Spleen (tissue), 13 donors: ENCODE measurements at places on chromosomes 3 and 15.

GRCh38 chr3:113218681-113219045 is 7.3 kb downstream of the BOC start:
- no peak for DNase-seq

- no peak for DNase-seq
Observed at GRCh38 chr15:81380203-81380602, 6.2 kb upstream of the TMC3 start.

DNA sequence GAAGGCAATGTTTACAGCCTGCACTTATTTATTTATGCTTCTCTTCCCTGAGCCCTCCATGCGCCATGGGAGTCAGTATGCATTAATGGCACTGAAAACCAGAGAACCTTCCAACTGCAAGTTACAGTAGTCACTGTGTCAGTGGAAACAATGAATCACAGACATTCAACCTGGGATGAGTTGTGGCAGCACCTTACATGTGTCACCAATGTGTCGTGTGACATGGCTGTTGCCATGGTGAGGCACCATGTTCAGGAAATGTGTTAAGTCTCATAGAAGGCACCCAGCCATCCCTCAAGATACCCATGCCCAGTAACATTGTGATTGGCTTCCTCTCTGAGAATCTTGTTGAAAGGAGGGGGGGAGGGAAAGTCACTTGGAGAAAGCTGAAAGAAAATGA is 105.0 kb downstream of the FOXP1 start:
- DNase-seq, result no peak

- DNase-seq, result no peak
Observed at GRCh38 chr15:50140983-50141382, 21.9 kb upstream of the ATP8B4 start.

GRCh38 chr15:38349251-38349650 is 96.6 kb downstream of the SPRED1 start:
- no peak for DNase-seq

DNA sequence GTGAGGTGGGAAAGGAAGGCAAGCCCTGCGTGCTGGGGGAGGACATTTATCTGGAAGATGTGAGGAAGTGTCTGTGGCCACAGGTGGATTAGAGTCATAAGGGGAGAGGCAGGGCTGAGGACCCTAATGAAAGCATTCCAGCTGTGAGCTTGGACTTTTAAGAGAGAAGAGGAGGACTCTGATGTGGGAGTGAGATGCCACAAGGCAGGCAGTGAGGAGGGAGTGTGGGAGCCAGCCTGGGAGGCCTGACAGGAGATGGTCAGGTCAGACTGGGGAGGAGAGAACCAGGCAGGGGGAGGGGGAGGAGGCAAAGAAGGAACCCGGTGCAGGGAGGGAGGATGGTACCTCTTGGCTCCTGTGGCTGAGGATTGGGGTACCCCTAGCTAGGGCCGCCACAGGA is 21.0 kb downstream of the MAPKAPK3 start:
- DNase-seq, result no peak

- DNase-seq, result no peak
Observed at GRCh38 chr3:9118222-9118621, 131.2 kb downstream of the SRGAP3 start.

- no peak for DNase-seq
Observed at GRCh38 chr15:68770216-68770615, 50.5 kb downstream of the ANP32A start.

GRCh38 chr3:196189566-196190347 is 21.4 kb downstream of the ZDHHC19 start:
- DNase-seq, result peak; percentile 76

DNA sequence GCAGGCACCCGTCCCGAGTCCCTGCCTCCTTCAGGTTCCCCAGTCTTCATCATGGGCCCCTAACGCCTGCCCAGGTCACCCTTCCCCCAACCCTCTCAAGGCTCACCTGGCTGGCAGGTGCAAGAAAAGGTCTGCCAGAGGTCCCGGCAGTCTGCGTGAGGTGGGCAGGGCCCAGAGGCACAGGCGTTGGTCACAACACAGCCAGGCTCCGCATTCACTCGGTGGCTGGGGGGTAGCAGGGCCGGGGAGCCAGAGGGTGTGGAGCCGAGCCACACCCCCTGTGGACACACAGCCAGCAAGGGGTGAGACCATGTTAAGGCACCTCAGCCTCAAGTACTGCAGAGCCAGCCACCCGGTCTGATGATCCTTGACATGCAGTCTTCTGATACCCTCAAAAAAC is 10.9 kb downstream of the CELSR3 start:
- no peak for DNase-seq

DNA sequence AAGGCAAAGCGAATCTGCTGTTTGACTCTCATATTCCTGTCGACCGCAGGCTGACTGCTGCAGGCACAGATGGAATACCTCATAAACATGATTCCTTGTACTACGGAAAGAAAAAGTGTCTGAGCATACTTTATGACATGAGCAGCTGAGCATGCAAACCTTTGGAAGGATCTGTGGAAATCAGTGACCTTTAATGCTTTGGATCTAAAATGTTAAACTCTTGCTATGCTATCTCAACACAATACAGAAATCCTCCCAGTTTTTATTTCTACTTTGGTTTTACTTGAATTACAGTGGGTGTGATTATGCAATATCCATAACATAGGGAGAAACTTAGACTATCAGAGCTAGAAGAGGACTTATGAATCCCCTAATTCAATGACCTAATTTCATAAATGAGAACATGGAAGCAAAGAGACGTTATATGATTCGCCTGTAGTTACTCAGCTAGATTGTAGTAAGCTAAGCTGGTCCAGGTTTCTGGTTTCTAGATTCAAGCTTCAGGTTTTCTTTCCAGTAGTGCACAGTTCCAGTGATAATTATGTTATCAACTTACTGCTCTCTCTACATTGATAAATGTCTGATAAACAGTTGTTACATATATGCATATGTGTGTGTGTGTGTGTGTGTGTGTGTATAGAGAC is 127.6 kb upstream of the GBE1 start:
- no peak for DNase-seq

DNA sequence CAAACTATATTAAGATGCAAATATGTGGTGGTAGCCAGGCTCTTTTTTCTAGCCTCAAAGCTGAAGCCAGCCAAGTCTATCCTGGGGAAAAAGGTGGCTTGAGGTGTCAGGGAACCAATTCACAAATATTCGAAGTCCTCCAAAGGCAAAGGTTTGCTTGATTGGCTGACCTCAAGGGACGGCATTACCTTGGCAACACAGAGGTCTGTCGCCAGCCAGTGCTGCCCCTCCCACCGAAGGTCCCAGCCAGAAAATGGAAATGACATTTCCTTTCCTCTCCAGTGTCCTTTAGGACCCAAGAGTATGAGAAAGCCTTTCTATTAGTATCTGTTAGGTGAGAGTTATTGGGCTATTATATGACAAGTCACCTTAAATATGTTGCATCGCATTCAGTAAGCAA is 96.0 kb upstream of the LIMD1 start:
- no peak for DNase-seq

DNA sequence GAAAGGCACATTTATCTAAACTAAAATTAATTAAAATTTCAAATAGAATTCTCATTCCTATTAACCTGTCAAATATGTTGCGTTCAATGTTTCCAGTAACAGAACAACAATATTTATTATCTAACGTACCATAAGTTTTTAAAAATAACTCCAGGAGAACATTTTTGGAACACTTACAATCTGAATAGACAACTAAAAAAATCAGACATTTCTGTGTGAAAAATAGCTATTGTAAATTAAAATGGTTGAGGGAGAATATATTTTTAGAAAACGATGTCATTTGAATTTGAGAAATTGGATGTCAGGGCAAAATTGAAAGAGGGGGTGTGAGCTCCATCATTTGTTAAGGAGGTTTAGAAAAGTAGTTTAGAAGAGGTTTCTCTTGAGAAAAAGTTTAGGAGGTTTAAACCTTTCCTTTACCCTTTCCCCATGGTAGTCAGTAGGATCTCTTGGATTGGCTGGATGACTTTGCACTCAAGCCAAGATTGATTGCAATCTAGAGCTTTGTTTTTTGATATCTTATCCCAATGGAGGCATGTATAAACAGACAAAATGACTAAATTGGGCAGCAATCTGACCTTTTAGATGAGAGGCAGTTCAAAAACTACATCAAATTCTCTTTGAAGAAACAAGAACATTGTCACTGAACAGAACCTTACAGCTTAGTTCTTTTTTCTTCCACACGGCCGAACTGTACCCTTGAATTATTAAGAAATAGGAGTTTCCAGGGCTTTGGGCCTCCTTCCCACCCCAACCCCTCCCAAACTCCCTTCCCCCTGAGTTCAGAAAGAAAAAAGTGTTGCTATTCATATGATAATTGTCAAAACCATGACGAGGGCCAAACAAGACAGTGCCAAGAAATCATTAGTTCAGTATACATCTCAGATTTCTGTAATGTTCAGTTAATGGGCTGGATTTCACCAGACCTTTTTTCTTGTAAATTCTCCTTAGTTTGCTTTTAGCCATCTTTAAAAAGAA is 79.7 kb upstream of the CDIN1 start:
- DNase-seq, result no peak

GRCh38 chr15:48419896-48420295 is 88.7 kb downstream of the DUT start:
- DNase-seq, result no peak

DNA sequence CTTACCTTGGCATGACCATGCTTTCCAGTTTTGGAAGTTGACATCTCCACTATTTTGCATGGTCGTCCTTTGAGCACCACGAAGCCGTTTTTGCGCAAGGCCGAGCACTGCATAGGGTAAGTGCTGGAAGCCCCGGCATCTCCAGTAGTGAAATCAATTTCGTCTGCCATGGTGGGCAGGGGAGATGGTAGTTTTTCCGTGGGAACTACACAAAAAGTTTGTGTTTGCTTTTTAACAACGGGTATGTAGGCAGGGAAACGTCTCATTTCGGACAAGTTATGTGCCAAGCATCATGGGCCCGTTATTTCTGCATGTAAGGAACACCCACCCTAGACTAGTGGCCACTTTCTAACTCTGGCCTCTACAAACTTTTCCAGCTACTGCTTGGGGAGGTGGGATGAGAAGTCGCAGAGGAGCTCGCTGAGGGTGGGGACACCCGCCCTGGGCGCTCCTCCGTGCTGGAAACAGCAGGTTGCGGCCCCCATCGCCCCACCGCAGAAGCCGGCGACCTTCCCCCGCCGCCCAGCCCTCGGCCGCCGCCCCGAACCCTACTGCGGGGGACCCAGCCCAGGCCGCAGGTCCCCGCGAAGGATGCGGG is 701 bp downstream of the EIF5A2 start:
- peak; percentile 66 for DNase-seq

- DNase-seq, result no peak
Observed at GRCh38 chr3:72043204-72044133, 258.5 kb upstream of the PROK2 start.

DNA sequence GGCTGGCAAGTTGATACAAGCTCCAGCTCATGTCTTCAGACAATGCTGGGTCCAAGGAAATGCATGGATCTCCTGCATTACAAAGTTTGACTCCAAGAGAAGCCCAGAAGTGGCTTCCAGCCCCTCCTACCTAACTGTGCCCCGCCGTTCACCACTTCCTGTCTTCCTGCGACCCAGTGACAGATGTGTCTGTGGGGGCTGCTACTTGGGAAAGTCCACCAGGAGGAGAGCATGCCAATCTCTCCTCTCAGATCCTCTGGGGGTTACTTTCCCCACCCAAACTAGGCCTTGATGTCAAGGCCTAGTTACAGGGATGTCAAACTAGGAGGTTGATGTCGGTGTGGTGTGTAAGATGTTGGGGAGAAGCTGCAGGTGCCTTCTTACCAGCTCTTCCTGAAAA is 133.6 kb upstream of the RASGRP1 start:
- DNase-seq, result no peak

- peak; percentile 86 for DNase-seq
Observed at GRCh38 chr3:12405432-12406272, 78.6 kb upstream of the TSEN2 start.
